ENCODE measurements at places on chromosomes 6 and 20.

GRCh38 chr6:166620478-166621113 is 6.5 kb downstream of the RPS6KA2 start:
- DNase-seq, result no peak

- no peak for DNase-seq
These were observed 23.3 kb downstream of the ARFGEF2 start for GRCh38 chr20:48944663-48945297.

DNA sequence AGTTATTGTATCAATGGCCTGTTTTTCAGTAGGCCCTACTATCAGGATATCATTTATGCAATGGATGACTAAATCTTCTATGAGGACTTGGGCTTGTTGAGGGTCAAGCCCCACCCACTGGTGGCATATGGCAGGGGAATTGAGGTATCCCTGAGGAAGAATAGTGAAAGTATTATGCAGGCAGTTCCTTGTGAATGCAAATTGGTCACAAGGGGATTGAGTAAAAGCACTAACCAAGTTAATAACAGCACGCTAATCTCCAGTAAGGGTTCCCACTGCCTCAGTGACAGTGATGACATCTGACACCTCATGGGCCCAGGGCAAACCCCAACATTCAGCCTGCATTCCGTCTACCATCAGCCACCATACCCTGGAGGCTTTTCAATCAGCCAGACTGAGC is 14.9 kb downstream of the BPIFA1 start:
- no peak for DNase-seq

GRCh38 chr6:49038294-49038822 is 424.7 kb downstream of the MMUT start:
- no peak for DNase-seq

- no peak for DNase-seq
These were observed 328.5 kb downstream of the EPM2A start for GRCh38 chr6:145406783-145407182.

DNA sequence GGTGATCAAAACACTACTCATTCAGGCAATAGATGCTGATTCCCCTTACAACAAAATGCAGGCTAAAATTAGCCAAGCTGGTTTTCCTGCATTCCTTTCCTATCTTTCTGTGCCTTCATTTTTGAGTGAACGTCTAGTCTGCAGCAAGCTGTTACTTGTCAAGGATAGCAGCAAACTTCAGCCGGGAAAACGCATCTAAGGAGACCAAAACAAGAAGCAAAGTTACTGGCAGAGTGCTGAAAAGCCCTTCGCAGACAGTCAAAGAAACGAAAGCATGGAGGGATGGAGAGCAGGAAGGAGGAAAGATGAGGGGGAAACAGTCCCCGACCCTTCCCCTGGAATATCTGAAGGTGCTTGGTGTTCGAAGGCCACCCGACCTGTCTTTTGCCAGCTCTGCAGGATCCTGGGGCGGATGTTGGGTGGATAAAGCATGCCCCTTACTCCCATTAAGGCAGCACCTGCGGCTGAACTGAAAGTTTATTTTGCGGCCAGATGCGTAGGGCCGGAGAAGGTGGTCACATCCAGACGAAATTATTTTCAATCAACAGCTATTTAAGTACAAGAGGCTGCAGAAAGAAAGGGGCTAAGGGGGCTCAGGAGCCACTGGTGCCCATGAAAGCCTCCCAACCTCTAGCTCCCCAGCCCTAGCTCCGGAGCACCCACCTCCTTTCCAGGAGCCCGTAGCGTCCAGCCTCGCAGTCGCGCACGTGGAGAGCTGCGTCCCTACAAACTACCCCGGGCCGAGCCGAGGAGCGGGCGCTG is 538 bp downstream of the FERMT1 start:
- DNase-seq, result peak; percentile 53

DNA sequence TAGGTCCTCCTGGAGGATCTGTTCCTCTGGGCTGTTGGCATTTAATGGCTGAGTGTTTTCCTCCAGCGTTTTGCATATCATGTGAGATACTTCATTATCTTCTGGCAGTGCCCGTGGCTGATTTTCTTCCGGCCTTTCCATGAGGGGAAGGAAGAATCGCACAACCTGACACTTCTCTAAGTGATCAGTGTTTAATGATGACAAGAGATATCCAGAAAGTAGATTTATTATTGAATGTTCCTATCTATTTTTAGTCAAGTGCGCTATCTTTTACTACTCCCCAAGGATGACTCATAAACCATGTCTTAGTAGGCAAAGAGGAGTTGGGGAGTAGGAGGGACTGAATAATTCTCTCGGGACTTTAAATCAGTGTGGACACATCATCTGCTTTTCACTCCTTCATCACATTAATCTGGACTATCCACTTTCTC is 149.7 kb downstream of the PLCB4 start:
- no peak for DNase-seq

DNA sequence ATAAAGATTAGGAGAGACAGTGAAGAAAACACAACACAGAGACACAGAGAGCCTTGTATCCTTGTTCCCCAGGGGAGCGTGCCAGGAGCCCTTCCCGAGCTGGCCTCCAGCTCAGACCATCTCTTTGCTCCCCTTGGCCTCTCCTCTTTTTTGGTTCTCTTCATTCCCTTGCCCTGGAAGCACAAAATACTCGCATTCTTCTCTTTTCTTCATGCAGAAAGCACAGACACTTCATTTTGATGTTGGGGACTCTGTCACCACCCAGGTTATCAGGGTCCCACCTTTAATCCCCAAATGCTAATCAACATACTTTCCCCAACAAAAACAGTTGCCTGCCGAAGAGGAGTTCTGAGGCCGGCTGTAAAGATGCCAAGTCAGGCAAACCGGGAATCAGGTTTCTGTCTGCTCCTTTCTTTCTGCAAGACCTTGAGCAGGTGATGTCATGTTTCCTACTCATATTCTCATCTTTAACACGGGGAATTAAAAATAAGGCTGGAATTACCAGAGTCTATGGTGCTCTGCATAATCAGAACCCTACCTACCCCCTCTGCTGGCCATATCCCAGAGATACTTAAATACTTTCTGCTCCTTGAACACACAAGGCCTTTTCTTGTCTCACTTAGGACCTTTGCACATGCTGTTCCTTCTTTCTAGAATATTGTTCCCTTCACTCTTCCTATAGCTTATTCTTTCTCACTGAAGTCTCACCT is 21.7 kb downstream of the TGM6 start:
- peak; percentile 18 for DNase-seq

- no peak for DNase-seq
These were observed 48.3 kb upstream of the RNF24 start for GRCh38 chr20:4063631-4064030.

GRCh38 chr6:111668410-111668809 is 62.7 kb upstream of the TRAF3IP2 start:
- no peak for DNase-seq

- no peak for DNase-seq
These were observed 197.5 kb downstream of the BCKDHB start for GRCh38 chr6:80304014-80304413.

DNA sequence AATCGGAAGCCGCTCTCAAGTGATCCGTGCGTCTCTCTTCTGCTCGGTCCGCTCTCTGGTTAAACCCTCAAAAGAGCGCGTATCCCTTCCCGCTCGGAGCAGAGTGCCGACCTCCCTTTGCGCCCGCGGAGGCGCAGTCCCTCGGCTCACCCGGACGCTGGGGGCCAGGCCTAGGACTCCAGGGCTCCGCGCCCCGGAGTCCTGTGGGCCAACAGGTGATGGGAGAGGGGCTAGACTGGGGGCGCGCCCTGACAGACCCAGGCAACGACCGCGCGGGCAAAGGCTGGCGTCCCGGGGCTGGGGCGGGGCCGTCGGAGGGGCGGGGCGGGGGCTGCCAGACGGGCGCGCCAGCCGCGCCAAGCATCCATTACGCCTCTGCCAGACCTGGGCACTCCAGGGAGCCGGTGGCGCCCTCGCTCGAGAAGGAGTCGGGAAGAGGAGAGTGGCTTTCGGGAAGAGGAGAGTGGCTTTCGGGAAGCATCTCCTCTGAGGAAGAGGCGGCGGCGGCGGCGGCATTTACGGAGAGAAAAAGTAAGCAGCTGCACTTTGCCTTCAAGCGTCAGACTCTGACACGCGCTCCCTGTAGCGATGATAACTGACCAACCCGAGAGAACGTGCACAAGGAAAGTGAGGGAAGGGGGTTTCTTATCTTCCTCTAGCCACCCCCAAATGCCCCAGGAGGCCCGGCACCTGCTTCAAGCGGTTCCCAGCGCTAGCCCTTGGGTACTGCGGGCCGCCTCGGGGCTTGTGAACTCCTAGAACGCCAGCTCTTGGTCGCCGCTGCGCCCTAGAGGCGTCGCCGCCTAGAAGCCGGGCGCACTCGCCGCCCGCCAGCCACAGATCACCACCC is 2.6 kb downstream of the EPHA7 start:
- no peak for DNase-seq

- DNase-seq, result peak; percentile 26
These were observed 177.2 kb upstream of the RNF24 start for GRCh38 chr20:4192378-4193068.

DNA sequence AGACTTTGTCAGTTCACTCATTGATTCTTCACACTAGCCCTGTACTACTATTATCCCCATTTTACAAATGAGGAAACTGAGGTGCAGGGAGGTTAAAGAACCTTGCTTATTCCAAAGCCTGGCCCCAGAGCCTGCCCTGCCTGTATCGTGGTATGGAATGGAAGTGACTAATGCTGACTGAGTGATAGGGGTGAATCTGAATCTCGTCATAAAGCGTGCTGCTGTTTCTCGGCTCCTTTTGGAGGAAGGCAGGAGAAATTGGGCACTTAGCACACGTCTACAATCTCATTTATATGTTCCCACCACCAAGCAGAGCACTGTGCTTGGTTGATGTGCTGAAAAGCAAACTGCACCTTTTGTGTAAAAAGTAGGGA is 17.1 kb downstream of the GFRA4 start:
- DNase-seq, result no peak

DNA sequence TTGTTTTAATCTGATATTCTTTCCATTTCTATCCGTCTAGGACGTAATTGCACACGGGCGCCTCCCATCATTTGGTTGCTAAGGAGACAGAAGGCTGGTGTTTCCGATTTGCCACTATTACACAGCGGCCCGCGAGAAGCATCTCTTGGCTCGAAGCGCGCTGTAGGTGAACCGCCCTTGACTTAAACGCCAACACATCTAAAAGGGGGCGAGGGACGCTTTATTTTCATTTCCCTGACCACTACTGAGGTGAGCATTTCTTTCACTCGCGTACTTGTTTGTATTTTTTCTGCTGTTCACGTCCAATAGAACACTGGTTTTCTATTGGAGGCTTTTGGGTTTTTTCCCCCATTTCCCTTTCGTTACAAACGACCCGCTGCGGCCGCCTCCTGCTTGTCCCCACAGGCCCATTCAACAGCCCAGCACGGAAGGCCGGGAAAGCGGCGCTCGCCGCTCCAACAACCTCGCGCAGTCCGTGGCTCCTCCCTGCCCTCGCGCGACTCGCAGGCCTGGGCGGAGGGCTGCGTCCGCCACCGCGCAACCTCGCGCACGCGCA is 505 bp upstream of the WRNIP1 start:
- no peak for DNase-seq

DNA sequence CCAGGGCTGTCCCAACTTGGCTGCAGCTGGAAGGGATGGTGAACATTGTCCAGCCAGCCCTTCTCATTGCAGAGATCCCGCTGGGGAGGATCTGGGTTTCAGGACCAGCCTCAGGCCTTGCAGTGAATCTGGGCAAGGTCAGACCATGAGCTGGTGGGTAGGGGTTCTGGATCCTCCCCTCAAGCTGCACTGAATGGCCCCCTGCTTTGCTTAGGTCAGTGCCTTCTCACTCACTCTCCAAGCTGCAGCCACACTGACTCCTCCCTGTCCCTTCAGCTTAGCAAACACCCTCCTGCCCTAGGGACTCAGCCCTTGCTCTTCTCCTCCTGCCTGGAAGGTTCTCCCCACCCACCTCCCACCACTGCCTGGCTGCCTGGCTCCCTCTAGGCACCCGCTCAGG is 95.3 kb upstream of the KCNG1 start:
- DNase-seq, result no peak

DNA sequence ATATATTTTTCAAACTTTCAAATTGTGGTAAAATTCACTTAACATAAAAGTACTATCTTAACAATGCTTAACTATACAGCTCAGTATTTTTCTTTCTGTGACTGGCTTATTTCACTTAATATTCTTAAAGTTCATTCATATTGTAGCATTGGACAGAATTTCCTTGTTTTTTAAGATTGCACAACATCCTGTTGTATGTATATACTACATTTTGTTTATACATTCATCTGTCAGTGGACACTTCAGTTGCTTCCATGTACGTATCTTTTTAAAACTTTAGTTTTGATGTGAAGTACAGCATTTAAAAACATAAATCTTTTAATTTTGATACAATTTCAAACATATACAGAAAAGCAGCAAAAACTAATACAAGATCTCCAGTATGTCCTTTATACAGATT is 220.7 kb downstream of the ZFAND3 start:
- DNase-seq, result no peak

GRCh38 chr20:34874094-34874654 is 1.5 kb upstream of the GGT7 start:
- DNase-seq, result peak; percentile 93

GRCh38 chr20:4326195-4327065 is 311.1 kb upstream of the RNF24 start:
- no peak for DNase-seq

- peak; percentile 47 for DNase-seq
These were observed 17.8 kb upstream of the TAGAP start for GRCh38 chr6:159062564-159062945.

DNA sequence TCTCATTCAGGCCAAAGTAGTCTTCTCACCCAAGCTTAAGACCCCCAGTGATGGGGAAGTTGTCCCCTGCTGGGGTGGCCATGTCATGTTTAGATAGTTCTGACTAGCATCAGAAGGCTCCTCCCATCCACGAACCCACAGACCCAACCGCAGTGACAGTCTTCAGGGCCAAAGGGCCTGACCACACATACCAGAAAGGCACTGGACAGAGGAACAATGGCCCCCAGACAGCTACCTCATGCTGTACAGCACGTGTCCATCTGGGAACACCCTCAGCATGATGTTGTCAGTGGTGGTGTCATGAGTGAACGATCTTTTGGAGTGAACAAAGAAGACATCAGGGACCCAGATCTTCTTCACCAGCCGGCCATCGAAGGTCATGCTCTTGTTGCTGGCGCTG is 46.3 kb downstream of the GABRR2 start:
- no peak for DNase-seq

DNA sequence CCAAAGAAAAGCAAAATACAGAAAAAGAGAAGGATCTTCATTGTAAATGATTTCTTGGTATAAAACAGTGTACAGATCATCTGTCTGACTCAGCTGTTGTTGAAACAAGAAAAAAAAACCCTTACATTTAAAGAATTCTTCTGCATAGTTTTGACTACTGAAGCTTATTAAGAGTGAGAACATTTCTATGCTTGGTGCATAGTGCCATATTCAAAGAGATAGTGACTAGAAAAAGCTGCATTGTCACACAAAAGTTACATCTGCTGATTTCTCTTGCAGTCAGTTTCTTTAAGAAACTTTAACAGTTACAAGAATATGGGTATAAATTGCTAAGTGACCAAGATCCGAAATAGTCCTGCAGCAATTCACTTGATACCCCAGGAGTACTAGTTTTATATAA is at the start of gene DEFB112:
Gene DEFB112, minus strand, starts transcription at position 101 of the 400 bp plus-strand sequence. Its CDS starts 60 bp downstream, at position 41.
- no peak for DNase-seq
